Activated CD4-positive, CD25-positive, alpha-beta regulatory T cell (primary cell): ENCODE measurements at places on chromosomes 3 and 15.

GRCh38 chr3:122080207-122080587, 25.0 kb downstream of the CD86 start:
- DNase-seq = no peak

- no peak for DNase-seq
These were observed 27.4 kb upstream of the BOC start for GRCh38 chr3:113183748-113184661.

DNA sequence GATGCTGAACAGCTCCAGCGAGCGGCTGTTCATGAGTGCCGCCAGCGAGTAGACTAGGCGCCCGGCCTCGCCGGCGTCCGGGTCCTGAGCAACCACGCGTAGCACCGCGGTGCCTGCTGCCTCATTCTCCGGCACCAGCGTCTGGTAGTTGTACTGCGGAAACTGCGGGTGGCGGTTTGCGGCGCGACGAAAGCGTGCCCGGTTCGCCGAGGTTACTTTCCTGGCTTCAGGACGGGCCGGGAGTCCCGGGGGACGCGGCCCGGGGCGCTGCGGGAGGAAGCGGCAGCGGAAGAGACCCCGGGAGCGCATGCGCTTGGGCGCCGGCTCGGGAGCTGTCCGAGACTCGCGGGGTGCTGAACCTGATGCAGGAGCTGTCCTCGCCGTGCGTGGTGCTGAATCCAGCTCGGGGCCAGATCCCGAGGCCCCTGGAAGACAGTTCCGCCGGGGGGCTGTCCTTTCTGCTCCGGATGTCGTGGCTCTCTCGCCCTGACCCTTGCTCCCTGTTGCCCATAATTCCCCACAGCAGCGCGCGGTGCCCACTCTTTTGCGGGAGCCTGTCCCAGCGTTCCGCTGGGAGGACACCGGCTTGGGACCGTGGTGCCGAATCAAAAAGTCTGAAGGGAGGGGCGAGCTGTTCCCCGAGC, 1.1 kb downstream of the CELSR3 start:
- peak; percentile 58 for DNase-seq

DNA sequence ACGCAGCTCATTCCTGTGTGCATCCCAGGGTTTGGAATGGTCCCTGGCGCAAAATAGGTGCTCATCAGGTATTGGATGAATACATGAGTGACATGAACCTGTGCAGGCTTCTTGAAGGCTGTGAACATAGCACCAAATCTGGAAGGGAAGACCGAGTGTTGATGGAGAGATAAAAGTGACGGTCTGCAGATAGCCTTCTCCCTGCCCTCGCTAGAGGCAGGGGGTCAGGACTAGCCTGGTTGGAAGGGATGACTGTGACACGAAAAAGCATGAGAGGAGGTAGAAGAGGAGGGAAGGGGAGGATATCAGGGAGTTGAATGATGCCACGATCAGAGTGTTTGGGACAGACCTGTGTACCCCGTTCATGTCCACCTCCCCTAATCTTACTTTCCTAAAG, 267.1 kb downstream of the XXYLT1 start:
- no peak for DNase-seq

- DNase-seq = no peak
These were observed 12.8 kb downstream of the CHST2 start for GRCh38 chr3:143132246-143132980.

DNA sequence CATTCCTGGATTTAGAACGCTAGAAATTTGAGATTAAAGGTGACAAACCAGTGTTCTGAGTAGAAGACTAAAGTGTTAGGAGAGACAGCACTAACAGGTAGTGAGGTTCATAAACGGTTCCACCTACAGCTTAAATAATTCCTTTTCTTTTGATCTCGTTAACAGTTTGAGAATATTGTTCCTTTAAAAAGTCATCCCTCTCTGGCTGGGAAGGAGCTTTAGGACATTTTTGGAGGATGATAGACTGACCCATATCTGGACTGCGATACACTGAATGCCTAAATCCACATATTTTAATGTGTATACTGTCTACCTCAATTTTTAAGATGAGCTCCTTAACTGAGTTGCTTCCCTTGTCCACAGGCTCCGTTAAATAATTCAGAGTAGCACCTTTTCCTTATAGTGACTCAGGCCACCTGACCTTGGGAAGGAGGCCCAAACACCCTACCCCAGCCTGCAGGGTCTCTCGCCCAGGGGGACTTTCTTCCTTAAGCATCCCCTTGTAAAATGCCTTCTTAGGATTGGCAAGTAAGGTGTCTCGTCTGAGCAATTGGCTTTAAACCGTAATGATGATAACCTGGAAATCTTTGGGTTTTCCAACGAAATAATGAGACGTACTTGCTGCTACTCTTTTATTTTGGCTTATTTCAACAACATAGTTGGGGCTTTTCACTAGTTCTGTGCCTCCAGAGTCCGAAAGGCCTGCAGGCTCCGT, 3.3 kb downstream of the TRIM71 start:
- DNase-seq = no peak

DNA sequence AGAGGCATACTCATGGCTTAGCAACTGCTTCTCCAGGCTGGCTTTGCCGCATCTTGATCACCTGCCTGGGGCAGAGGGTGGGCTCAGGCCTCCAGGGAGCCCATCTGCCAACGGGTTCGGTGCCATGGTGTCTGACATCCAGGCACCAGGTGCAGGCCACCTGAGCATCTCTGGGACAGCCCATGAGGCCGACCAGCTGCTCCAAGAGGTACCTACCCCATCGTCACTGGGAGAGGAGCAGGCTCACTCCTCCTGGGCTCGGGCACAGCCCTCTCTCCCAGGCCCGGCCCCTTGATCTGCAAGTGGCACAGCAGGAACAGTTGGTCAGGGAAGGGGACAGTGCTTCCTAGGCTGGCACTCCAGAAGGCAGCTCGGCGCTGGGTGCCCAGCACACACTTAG, 21.9 kb downstream of the TPRA1 start:
- DNase-seq = no peak

DNA sequence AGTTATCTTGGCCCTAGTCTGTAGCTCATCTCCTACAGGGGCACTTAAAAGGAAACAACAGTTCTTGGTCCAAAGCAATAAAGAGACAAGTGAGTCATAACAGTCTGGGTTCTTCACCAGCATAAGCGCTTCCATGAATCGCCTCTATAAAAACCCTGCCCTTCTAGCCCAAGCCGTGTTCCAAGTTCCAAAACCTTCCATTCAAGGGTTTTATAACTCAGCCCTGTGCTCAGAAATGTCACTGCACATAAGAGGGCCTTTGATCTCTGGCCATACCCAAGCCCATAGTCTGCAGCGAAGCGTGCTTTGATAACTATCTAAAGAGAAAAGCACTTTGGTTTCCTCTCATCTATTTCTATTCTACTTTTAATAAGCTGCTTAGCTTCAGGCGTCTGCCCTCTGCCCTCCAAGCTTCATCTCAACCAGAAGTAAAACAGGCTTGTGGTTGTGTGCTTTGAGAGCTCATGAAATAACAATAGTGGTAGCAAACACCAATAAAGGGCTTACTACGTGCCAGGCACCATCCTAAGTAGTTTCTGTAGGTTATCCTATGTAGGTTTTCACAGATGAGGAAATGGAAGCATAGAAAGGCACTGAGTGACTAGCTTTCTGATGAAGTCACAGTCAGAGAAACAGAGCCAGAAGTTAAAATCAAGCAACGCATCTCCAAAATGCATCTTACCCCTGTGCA, 64.0 kb upstream of the AKAP13 start:
- DNase-seq = no peak

DNA sequence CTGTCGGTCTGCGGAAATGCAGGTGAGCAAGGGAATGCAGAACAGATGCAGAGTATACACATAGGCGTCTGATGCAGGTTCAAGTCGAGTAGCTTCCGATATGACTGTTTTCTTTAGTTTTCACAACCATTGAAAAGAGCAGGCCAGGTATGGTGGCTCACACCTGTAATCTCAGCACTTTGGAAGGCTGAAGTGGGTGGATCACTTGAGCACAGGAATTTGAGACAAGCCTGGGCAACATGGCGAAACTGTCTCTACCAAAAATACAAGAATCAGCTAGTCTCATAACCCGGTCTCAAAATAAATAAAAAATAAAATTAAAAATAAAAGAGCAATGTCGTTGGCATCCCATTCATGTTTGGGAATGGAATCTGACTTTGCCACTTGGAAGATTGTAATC, 101.5 kb downstream of the PTPRG start:
- no peak for DNase-seq

DNA sequence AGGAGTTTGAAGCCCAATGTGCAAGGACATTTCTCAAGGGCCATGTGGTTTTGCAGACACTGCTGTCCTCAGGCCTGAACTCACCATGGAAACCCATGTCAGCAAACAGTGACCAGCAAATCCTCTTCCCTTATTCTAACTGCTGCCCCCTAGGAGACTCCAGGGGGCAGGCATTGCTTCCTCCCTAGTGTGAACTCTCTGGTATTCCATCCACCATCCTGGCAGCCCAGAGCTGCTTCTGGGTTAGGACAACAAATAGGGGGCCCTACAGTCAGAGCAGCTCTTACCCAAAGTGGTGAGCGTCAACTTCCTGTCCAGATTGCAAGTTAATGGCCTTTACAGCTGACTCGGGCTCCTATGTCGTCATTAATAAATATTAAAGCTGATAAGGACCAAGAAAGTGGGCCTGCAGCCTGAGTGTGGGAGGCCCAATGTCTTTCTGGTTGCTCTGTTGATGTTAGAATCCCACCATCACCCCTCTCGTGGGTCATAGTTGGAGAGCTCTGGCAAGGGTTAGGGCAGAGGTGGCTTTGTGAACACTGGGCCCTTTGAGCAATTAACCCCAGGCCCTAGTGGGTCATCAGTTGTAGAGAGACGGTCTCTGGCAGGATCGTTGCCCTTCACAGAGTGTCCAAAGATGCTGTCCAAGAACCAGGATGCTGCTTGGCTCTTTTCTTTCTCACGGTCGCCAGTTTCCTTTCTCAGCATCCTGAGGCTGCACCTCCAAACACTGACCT, 41.5 kb downstream of the TGM4 start:
- DNase-seq = no peak

- no peak for DNase-seq
These were observed 23.1 kb downstream of the PSTPIP1 start for GRCh38 chr15:77017761-77018720.

GRCh38 chr15:92884436-92885223, 15.5 kb upstream of the CHD2 start:
- no peak for DNase-seq

DNA sequence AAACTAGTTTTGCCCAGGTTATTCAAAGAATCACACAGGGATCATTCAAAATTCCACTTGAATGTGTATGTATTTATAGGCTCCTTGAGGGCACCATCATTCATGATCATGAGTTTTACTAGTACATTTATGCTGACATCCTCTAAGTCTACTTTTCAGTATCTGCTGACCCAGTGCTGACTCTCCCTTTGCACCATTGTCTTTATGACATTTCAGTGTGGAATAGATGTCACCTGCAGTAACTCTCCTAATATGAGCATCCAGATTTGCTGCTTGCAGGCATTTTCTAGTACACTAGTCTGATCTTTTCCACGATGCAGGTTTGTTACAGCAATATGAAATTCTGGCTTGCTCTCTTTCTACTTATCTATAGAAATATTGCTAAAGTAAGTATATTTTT, 1603.5 kb downstream of the SI start:
- no peak for DNase-seq

GRCh38 chr15:22960556-22960955, 19.6 kb downstream of the CYFIP1 start:
- no peak for DNase-seq

GRCh38 chr3:41115069-41115468, 84.2 kb upstream of the CTNNB1 start:
- no peak for DNase-seq
